ENCODE measurements at places on chromosomes 13 and 19. TPM values are rescaled to one million over a fixed set of nuclear protein-coding genes. Genes with fewer than 3 reads are reported as not detected.

The ACTN4 gene
- 373 TPM for total RNA-seq

The TPRX2 gene
- total RNA-seq: not detected

The IGFL1 gene
- not detected for total RNA-seq

The BEST2 gene
- not detected for total RNA-seq

Data from activated CD8-positive, alpha-beta T cell treated with anti-CD3 and anti-CD28 coated beads, Interleukin-2, amount 10 ng/mL, durations not matched to agents 7 days and 5 days (primary cell).